ENCODE measurements at places on chromosomes 13 and 19.
A peak's percentile ranks its signal among the peaks of the same experiment; 100 is the strongest.

GRCh38 chr19:39701291-39701690 lies 3.0 kb upstream of the LGALS14 start:
- DNase-seq: no peak

DNA sequence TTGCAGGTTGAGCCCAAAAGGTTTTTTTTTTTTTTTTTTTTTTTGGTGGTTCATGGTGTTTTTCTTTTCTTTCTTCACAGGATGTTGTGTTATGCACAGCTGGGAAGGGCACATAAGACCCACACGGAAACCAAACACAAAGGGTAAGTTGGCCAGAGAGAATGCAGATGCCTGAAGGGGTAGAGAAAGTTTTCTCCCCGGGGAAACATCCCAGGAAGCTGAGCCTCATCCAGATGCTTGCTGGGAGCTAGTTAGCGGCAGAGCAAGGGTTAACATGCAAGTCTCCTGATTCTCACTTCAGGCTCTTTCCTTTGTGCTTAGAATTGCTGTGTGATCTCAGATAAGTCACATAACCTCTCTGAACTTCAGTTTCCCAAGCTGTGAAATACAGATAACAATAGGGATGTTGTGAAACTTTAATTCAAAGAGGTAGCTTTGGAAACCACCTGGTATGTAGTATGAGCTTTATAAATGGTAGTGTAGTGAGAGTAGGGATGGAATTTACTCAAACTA lies 3.1 kb downstream of the ADGRE1 start:
- DNase-seq: no peak

- DNase-seq: no peak
Observed at GRCh38 chr19:31252441-31252840, 96.8 kb downstream of the TSHZ3 start.

GRCh38 chr13:23386533-23386932 lies 47.0 kb downstream of the SACS start:
- no peak for DNase-seq

- DNase-seq: no peak
Observed at GRCh38 chr19:6412447-6413091, 12.0 kb downstream of the KHSRP start.

- no peak for DNase-seq
Observed at GRCh38 chr13:75139291-75139690, 342.7 kb downstream of the TBC1D4 start.

GRCh38 chr13:28047757-28048388 lies 52.5 kb downstream of the FLT3 start:
- no peak for DNase-seq

- DNase-seq: peak; percentile 18
Observed at GRCh38 chr13:50685491-50685890, 158.0 kb downstream of the DLEU7 start.

- DNase-seq: no peak
Observed at GRCh38 chr19:41853768-41854167, 6.3 kb upstream of the RPS19 start.

GRCh38 chr19:16297575-16298178 lies 26.9 kb upstream of the KLF2 start:
- DNase-seq: no peak

- no peak for DNase-seq
Observed at GRCh38 chr13:80121038-80121437, 219.9 kb downstream of the SPRY2 start.

DNA sequence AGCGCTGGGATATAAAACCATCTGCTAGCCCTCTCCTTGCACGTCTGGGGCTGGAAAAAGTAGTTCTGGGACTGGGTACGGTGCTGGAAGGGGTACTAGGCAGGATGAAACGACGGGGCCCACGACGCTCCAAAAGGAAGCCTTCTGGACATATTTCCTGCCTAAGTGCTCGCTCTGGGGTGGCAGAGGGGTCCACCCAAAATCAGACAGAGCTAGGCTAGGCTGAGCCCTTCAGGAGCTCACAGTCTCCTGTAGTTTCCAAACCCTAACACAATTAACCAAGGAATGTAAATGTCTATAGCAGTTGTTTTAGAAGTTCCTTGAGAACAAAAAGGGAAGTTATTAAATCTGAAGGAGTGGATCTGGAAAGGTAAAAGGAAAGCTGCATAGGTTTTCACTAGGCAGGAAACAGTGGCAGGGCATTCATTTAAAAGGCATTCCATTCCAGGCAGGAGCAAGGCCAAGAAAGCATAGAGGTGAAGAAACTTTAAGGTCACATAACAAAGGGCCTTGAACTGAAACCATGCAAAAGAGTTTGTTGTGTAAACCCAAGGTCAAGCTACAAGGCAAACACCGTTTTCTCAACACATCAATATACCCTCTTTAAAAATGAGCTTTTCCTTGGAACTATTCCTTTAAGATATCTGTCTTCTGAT lies 634 bp upstream of the DIAPH3 start:
- DNase-seq: no peak

- no peak for DNase-seq
Observed at GRCh38 chr13:112744168-112745021, 54.6 kb downstream of the ATP11A start.

DNA sequence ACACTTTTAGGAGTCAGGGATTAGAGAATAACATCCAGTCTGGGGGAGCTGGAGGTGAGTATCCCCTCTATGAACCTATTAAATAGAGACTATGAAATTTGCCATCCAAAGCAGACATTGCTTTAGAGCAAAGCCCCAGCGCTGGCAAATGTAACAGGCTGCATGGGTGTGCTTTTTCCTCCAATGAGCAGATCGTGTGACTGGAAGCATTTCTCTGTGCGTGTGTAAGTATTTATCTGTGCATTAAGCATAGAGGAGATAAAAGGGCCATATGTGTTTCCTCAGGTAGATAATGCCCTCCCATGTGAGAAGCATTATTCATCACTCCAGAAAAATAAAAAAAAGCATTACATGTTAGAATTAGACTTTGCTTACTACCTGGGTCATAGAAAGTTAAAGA lies 924 bp downstream of the TNFSF13B start:
- no peak for DNase-seq

GRCh38 chr13:42219876-42220275 lies 52.1 kb upstream of the AKAP11 start:
- no peak for DNase-seq

- DNase-seq: no peak
Observed at GRCh38 chr19:41774515-41774980, 19.2 kb downstream of the CEACAM6 start.

DNA sequence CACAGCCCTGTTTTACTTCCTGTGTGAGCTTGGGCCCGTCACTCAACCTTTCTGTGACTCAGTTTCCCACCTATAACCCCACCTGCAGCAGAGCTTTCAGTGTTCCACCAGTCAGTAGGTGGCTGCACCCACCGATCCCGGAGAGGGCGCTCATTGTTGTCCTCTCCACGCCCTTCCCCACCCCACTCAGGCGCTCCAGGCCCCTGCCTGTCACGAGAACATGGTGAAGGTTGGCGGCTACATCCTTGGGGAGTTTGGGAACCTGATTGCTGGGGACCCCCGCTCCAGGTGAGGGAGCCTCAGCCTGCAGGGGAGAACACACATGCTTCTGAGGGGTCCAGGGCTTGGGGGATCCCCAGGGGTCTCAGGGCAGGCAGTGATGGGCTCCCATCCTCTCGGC lies 12.3 kb downstream of the FUZ start:
- no peak for DNase-seq

- peak; percentile 57 for DNase-seq
Observed at GRCh38 chr19:55344444-55344843, 4.8 kb downstream of the KMT5C start.

GRCh38 chr13:37647031-37647650 lies 48.6 kb upstream of the POSTN start:
- no peak for DNase-seq

DNA sequence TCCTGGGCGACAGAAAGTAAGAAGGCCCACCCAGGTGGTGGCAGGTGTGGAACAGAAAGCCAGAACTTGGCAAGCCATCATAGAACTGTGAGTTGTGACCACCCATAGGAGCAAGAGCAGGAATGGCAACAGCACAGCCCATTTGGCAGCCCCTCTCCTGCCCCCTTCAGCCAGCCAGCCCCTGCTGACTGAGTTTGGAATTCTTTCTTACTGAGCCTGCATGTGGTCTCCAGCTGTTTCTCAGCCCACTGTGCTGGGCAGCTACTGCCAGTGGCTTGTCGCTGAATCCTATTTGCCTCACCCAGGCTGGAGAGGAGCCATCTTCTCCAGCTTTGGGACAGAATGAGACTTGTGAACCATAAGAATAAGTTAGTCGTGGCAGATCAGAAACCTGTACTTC lies 28.3 kb downstream of the CNMD start:
- DNase-seq: no peak

DNA sequence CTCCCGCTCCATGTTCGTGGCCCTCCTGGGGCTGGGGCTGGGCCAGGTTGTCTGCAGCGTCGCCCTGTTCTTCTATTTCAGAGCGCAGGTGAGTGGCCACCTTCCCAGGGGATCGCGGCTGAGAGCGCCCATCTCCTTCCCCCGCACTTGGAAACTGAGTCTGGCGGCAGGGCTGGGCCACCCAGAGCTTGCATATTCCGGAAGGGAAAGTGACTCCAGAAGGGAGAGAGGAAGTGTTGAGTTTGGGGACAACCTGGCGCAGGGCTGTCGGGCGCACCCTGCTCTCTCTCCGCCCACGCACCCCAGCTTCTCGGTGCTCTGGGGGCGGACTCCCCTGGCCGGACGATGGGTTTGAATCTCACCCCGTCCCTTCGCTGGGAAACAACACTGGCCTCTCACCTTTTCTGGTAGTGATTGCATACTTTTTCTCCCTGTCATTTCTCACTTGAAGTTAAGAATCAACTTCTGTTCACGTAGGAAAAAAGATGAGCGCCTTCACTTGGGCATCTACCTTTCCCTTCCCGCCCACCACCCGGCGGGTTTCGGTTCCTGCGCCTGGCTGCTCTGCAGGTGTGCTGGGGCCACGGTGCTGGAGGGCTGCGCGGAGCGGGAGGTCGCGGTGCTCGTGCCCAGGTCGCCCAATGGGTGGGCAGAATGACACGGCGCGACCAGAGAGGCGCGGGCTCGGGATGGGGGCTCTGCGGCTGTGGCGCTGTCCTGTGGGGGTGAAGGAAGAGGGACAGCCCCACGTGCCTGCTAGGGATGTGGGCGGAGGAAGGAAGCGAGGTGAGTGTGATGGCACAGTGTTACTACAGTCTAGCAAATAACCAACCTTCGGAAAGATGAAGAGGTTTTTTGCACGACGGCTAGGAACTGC lies 721 bp downstream of the TNFSF11 start:
- no peak for DNase-seq

GRCh38 chr13:24217601-24218281 lies 57.2 kb downstream of the SPATA13 start:
- DNase-seq: peak; percentile 20

GRCh38 chr13:31859571-31859970 lies 120.2 kb downstream of the RXFP2 start:
- no peak for DNase-seq
